Hematopoietic multipotent progenitor cell treated with erythropoietin and hydrocortisone succinate and interleukin-3 and kit ligand, for 4 days (in vitro differentiated cells): ENCODE measurements at places on chromosomes 2 and 18.
A peak's percentile ranks its signal among the peaks of the same experiment; 100 is the strongest.

- DNase-seq, result no peak
Measured at GRCh38 chr18:77407733-77408132, 158.1 kb downstream of the GALR1 start.

- DNase-seq, result no peak
Measured at GRCh38 chr18:42338683-42339082, 383.6 kb downstream of the PIK3C3 start.

- DNase-seq, result no peak
Measured at GRCh38 chr2:157320409-157320808, 5.2 kb downstream of the ERMN start.

- DNase-seq, result no peak
Measured at GRCh38 chr2:153373510-153374279, 104.9 kb downstream of the RPRM start.

DNA sequence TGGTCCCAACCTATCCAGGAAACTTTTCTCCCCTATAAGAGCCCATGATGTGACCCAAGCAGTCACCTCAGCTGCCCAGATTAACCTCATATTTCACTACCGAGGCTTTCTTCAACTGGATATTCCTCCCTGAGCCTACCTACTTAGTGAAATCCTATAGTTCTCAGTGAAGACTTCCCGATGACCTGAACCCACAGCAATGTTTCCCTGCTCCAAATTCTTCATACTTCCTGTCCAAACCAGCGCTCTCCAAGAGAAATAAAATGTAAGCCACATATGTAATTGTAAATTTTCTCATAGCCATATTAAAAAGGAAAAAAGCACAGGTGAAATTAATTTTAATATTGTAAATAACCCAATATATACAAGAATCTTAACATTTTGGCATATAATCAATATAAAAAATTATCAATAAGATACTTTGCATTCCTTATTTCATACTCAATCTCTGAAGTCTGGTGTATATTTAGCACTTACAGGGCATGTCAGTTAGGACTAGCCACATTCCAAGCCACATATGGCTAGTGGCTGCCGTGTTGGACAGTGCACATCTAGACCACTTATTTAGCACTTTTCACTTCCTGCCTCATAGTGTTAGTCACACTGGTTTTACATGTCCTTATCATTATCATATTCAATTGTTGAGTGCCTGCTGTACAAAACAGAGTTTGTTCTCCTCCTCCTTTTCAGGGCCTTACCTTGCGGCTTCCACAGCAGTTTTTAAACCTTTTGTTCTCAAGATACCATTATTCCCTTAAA is 1.9 kb upstream of the STAT4 start:
- DNase-seq, result peak; percentile 64

DNA sequence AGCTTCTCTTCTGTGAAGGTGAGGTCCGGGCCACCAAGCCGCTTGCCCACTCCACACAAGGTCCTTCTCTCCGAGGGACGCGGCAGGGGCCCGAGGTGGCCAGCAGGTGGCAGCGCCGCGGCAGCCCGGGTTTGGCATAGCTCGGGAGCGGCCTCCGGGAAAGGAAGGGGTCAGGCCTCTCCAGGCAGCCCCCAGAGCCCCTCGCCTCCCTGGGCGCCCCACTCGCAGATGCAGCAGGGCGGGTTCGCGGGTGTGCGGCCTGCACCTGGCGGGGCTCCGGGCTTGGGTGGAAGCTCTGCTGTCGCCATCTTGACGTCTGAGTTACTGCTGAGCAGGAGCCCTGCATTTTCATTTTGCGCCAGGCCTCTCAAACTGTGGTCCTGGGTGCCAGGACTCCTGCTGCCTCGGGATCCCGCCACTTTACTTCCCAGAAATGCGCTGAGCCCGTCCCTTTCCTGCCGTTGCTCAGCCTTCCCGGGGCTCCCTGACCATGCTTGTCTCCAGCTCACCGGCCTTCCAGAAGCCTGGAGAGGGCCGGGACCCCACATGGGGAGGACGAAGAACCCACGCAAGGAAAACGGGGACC is 18.6 kb upstream of the NCL start:
- DNase-seq, result peak; percentile 91

GRCh38 chr2:225559072-225559415 is 159.5 kb downstream of the NYAP2 start:
- no peak for DNase-seq

DNA sequence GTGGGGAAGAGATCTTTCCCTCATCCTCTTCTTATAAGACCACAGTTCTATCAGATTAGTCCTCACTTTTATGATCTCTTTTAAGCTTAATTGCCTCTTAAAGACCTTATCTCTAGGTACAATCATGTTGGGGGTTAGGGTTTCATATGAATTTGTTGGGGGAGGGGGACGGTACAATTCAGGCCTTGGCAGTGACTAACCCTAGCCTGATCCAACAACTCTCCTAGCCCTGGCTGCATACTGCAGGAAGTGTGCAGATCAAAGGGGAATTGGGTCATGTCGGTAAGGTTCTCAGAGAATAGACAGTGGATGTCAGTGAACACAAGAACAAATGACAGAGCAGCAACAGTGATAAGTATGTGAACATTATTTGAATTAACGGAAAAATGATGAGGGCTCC is 16.4 kb downstream of the CAPN13 start:
- no peak for DNase-seq

DNA sequence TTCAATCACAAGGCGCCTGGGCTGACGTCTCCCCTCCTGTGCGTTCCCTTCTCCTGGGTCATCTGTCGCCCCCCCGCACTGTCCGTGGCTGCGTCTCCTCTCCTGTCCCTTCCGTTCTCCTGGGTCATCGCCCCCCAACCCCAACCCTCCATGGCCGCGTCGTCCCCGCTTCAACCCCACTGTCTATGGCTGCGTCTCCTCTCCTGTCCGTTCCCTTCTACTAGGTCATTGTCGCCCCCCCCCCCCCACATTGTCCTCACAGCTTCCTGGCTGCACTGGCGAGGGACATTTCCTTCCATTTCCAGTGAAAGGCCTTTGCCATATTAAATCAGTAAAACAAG is 118.9 kb downstream of the TMEM18 start:
- no peak for DNase-seq

- DNase-seq, result no peak
Measured at GRCh38 chr18:48713309-48713708, 174.5 kb downstream of the CTIF start.

- DNase-seq, result peak; percentile 15
Measured at GRCh38 chr2:42569116-42569711, 782 bp downstream of the MTA3 start.

DNA sequence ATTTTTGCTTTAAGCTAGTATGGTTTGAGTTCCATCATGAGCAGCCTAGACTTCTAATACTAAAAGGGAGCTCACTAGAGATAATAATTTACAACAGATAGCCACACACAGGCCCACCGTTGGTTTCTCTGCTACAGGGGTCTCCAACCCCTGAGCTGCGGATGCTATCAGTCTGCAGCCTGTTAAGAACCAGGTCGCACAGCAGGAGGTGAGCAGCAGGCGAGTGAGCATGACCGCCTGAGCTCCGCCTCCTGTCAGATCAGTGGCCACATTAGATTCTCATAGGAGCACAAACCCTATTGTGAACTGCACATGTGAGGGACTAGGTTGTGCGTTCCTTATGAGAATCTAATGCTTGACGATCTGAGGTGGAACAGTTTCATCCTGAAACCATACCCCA is 150.6 kb downstream of the HRH4 start:
- no peak for DNase-seq

DNA sequence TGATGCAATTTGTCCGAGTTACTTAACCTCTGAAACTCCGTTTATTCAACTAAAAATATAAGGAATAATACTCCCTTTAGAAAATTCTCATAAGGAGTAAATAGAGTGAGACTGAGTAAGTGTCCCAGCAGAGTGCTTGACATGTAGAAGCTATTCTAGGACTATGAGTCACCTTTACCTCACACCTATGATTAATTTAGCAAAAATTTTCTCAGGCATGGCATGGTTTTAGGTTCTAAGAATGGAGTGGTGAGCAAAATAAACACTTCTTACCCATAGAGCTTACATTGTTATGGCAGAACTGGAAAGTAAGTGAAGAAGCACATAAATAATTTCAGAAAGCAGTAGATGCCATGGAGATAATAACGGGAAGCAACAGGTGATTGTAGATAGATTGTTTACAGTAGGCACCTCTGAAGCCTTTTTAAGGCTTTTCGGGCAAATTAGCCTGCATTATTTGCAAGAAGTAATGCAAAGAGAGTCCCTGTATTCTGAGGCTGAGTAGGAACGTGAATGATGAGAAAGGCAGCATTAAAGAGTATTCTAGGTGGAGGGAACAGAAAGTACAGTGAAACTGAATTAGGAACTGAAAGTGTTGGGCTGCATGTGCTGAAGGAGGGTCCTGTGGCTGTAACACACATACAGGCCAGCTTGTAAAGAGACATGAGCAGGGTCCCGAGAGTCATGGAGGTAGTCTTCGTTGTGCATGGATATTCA is 209.2 kb downstream of the ZNF407 start:
- no peak for DNase-seq

GRCh38 chr18:36323421-36323820 is 25.9 kb downstream of the FHOD3 start:
- no peak for DNase-seq

GRCh38 chr18:35585608-35586007 is 4.1 kb downstream of the GALNT1 start:
- DNase-seq, result no peak

- DNase-seq, result peak; percentile 71
Measured at GRCh38 chr18:49464718-49465598, 4.5 kb upstream of the DYM start.

- no peak for DNase-seq
Measured at GRCh38 chr2:241080405-241081189, 21.5 kb downstream of the MTERF4 start.

DNA sequence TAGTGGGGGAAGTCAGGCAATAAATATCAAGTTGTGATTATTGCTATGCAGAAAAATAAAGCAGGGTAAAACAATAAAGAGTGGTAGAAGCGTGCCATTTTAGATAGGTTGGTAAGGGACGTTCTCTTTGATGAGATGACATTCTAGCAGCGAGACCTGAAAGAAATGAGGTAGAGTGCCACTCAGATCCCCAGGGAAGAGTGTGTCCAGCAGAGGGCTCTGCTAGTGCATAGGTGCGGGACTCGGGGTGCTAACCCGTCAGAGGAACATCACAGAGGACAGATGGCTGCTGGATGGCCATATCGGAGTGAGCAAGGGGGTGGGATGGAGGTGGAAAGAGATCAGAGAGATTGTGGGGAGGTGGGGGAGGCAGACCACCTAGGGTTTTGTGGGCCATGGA is 16.3 kb upstream of the GTF2A1L start:
- DNase-seq, result peak; percentile 71

GRCh38 chr2:223386984-223387383 is 215.2 kb downstream of the SCG2 start:
- no peak for DNase-seq

- no peak for DNase-seq
Measured at GRCh38 chr2:196980473-196980872, 54.0 kb upstream of the PGAP1 start.

DNA sequence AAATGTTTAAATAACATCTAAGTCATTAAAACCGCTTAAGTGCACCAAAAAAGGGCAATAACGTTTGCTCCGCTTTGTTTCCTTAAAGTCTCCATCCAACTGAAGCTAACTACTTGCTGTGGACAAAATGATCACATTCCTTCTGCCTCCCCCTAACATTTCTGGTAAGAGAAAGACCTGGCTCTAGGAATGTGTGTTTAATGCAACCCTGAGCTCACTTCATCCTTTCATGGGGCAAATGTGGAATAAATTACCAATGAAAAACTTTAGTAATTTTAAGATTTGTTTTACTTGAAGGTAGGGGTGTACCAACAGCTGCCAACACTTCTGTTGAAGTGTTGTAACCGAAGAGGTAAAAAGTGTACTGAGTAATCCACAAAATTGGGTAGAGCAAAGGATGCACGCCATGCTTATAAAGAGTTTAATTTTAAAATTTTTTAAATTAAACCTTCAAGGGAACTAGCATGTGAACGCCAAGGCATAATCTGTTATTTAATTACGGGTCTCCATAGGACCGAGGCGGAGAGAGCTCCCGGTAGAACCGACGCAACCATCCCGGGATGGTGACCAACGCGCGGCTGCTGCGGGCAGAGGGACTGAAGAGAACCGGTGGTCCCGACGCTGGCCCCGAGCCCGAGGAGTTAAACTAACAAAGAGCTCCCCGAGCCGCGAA is 1.1 kb downstream of the HNRNPLL start:
- peak; percentile 47 for DNase-seq

- no peak for DNase-seq
Measured at GRCh38 chr2:102059151-102059550, 67.4 kb downstream of the IL1R2 start.

- DNase-seq, result peak; percentile 50
Measured at GRCh38 chr2:128557831-128558241, 239.2 kb upstream of the HS6ST1 start.
